CD8-positive, alpha-beta T cell (primary cell): ENCODE measurements at places on chromosomes 7 and 10.
A peak's percentile ranks its signal among the peaks of the same experiment; 100 is the strongest.

DNA sequence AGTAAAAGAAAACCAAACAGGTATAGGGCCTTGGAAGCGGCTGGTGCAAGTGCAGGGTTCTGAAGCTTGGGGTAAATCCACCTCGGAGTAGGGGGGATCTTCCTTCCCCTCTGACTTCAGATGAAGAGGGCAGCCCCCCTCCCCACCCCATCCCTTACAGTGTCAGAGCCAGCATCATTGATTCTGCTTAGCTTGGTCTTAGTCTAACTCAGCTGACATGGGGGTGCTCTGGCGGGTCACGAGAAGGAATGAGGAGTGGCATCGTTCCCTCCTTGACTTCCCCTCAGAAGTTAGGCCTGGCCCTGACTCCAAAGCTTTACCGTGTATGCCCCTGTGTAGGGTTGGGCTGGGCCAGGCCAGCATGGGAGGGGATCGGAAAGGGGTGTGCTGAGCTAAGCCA, 44.2 kb upstream of the SAMD8 start:
- DNase-seq, result no peak

DNA sequence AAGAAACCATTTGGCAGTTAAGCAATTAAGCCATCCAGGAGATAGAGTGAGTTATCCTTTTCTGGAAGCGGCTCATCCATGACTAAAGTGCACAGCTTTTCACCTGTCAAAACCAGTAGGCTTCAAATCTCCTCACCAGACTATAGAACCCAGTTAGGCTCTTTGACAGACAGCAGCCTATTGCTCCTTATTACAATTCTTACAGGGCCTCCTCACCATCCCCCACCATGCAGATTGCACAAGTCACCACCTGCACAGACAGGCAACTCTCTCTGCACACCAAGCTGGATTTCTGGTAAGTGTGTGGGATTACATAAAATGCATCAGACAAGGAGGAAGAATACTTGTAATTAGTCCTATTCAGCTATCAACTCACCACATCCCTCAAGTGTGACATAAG, 301.6 kb downstream of the SNX13 start:
- no peak for DNase-seq

- DNase-seq, result no peak
These were observed 15.7 kb upstream of the ARMC3 start for GRCh38 chr10:22911889-22912762.

- DNase-seq, result peak; percentile 17
These were observed 27.2 kb downstream of the NUDCD3 start for GRCh38 chr7:44463169-44463808.

- no peak for DNase-seq
These were observed 28.2 kb upstream of the SEMA3D start for GRCh38 chr7:85215098-85215497.

GRCh38 chr7:137258552-137258951, 85.0 kb downstream of the PTN start:
- DNase-seq, result no peak

- DNase-seq, result no peak
These were observed 32.7 kb upstream of the VSIR start for GRCh38 chr10:71805776-71806703.

DNA sequence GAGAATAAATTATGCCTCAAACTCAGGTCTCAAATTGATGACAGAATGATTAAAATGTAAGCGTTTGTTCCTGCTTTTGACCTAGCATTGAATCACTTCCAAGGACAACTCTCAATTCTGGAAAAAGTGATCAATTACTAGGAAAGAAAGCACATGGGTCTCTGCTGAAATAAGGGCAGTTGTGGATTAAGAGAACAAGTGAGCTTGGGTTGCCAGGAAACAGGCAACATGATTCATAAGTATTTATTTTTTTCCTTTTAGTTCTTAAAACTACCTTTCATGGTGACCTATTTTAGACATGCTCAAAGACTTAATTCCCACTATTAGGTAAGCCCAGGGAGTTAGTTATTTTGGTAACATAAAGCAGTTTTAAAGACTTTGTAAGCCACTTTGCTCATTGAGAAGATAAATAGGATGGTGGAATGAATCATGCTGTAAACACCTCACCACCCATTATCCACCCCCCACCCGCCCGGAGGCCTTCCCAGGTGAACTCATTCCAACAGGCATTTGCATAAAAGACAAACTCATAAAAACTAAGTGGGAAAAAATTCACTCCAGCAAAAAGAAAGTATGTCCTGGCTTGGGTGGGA, 728.3 kb downstream of the SORCS1 start:
- DNase-seq, result no peak

DNA sequence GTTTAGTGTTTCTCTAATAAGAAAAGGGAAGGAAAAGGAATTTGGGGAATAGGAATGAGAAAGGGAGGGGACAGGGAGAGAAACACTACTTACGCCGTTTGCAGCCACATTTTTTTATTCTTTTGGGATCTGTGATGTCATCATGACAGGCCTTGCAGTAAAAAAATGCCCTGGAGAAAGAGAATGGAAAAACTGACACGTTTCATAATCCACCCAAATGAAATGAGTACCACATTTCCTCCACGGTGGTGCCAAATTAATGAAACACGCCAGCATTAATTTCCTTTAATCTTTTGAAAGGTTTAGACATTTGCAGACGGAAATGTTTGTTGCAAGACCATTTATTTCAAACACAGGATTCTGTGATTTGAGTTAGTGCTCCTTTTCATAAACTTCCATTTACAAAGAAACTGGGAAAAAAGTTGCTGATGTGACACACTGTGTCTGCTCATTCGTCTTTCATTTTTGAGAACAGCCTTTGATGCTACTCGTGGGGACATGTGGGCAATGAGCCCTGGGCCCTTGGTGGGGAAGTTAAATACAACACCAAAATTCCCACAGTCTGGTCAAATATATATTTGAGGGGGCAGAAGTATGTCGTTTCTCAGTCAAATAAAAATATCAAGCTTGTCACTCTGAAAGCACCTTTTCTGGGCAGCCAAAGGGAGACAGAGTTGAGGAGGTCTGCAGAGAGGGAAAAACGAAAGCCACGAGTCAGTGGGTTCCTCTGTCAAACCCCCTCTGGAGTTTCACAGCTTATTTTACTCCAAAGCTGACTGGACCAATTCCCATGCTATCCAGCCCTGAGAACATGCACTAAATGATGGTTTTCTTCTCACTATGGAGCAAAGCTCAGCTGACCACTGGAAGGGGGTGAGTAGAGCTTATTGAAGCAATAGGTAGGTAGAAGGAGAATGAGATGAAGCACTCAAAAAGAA, 625.5 kb downstream of the KCNMA1 start:
- no peak for DNase-seq

GRCh38 chr10:118241229-118242137, 100.6 kb downstream of the FAM204A start:
- DNase-seq, result peak; percentile 49

DNA sequence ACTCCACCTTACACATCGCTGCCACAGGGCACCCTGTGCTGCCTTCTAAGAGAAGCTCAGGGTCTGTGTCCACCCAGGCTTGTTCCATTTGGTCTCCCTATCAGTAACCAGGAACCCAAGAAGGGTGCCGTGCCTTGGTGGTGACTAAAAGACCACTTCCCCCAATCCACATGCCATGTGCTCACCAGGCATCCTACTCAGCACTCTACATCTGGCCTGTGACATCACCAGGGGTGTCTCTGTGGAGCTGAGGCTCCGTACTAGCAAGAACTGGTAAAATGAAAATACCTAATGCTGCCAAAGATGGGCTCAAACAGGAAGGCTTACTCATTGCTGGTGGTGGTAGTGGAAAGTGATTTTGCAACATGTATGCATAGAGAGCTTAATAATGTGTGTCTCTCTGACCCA, 19.0 kb upstream of the C10orf71 start:
- no peak for DNase-seq

DNA sequence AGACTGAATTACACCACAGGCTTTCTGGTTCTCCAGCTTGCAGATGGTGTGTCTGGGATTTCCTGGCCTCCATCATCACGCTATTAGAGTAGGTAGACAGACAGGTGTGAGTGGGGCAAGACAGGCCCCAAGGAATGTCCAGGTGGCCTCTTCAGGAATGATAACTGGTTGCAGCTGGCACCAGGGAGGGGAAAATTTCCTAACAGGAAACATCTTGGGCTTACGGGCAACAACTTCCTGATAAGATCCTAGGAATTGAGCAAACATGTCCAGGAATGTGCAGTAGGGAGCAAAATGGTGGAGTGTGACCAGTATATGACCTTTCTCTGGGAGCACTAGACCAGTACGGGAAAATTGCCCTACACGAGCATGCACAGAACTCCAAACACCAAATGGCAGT, 11.3 kb downstream of the XRCC2 start:
- no peak for DNase-seq

DNA sequence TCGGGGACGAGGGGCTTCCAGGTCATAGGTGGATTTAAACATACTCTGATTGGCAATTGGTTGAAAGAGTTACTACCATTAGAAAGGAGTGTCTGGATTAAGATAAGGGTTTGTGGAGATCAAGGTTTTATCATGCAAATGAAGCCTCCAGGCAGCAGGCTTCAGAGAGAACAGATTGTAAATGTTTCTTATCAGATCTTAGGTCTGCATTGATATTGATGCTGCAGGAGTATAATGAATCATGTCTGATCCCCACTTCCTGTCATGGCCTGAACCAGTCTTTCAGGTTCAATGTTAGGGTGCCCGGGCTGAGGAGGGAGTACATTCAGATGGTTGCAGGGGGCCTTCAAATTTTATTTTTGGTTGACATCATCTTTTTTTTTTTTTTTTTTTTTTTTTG, 51.4 kb downstream of the SH3PXD2A start:
- no peak for DNase-seq

DNA sequence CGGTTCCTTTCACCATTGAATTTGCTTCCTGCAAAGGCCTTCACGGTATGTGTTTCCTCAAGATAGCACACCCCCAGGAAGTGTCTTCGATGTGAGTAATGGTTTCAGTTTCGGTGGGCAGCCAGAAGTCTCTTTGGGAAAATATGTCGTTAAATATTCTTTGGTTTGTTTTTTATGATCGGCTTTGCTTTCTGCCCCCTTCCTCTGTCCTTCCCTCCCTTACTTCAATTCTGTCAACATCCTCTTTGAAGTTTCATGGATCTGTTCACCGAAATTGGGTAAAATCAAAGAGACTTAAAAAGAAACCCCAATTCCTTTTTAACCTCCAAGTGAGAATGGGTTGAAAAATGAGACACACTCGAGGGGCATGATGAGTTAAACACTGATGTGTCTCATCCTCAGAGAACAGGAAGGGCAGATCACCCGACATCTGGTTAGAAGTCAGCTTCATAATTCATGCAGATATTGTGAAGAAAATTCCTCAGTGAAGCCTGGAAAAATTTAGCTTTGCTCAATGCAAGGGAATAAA, 170.8 kb upstream of the HABP2 start:
- peak; percentile 12 for DNase-seq

GRCh38 chr7:112084520-112084971, 121.7 kb downstream of the DOCK4 start:
- DNase-seq, result no peak

- no peak for DNase-seq
These were observed 100.1 kb upstream of the FAM20C start for GRCh38 chr7:92231-92674.

DNA sequence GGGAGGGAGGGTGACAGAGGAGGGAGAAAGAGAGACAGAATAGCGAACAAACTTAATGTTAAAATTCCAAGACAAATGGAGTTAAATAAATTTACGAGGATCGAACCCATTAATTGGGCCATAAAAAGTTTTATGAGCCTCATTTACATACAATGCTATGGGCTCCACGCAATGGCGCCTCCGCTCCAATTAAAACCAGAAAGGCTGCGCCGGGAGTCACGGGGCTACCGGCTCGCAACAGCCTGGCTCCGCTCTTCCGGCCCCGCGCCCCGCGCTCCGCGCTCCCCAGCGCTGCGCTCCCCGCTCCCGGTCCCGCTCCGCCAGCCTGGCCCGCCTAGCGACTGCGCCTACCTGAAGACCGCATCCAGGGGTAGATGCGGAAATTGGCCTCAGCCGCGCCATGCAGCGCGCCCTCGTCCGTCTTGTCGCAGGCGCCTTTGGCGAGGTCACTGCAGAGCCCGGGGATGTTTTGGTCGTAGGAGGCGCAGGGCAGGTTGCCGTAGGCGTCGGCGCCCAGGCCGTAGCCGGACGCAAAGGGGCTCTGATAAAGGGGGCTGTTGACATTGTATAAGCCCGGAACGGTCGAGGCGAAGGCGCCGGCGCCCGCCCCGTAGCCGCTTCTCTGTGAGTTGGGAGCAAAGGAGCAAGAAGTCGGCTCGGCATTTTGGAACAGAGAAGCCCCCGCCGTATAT, 513 bp downstream of the HOXA7 start:
- no peak for DNase-seq

GRCh38 chr7:10475940-10476641, 497.6 kb upstream of the PHF14 start:
- no peak for DNase-seq

- DNase-seq, result no peak
These were observed 14.8 kb upstream of the ORAI2 start for GRCh38 chr7:102418592-102418991.

DNA sequence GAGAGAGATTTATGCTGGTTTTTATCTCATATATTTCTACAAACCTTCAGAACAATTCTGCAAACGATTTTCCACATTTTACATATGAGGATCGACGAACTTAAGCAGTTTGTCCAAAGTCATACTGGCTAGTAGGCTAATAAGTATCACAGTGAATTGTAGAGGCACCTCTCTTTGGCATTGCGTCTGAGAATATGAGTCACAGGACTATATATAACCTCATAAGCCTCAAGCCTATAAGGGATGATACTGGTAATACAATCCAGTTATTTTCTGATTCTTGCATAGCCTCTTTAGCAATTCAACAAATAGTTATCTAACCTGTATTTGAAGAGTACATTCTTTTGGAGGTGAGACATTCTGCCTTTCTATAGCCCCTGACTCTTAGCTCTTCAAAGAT, 129.8 kb downstream of the GPR158 start:
- no peak for DNase-seq

DNA sequence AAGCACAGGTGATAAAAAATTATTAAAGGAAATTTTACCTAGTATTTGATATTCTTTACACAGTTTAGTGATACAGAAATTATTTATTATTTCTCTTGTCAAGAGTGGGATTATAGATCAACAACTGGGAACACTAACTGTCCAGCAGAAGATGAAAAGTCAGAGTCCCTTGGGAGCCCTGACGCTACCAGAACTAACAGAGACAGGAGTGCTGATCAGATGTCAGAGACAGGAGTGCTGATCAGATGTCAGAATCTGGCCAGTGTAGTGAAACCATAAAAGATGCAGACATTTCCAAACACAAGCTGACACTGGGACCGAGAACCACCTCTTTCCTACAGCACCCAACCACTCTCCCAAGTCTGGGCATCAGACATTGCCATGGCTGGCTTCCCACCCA, 828.2 kb downstream of the TNS3 start:
- DNase-seq, result no peak
